Right renal pelvis (tissue), 4 donors: ENCODE measurements at places on chromosomes 3 and 15. TPM values are rescaled to one million over a fixed set of nuclear protein-coding genes. Genes with fewer than 3 reads are reported as not detected.

GRCh38 chr3:138256022-138256421 is 68.9 kb downstream of the ARMC8 start:
- DNase-seq: no peak

- DNase-seq: no peak
These were observed 56.0 kb upstream of the MME start for GRCh38 chr3:155024006-155024638.

GRCh38 chr3:173502983-173503568 is 105.5 kb downstream of the NLGN1 start:
- peak; percentile 14 for DNase-seq

- DNase-seq: no peak
These were observed 77.0 kb upstream of the LARS2 start for GRCh38 chr3:45311327-45311726.

GRCh38 chr15:55775316-55775715 is 32.4 kb upstream of the PRTG start:
- DNase-seq: no peak

- DNase-seq: no peak
These were observed 39.6 kb upstream of the ICE2 start for GRCh38 chr15:60518511-60518910.

DNA sequence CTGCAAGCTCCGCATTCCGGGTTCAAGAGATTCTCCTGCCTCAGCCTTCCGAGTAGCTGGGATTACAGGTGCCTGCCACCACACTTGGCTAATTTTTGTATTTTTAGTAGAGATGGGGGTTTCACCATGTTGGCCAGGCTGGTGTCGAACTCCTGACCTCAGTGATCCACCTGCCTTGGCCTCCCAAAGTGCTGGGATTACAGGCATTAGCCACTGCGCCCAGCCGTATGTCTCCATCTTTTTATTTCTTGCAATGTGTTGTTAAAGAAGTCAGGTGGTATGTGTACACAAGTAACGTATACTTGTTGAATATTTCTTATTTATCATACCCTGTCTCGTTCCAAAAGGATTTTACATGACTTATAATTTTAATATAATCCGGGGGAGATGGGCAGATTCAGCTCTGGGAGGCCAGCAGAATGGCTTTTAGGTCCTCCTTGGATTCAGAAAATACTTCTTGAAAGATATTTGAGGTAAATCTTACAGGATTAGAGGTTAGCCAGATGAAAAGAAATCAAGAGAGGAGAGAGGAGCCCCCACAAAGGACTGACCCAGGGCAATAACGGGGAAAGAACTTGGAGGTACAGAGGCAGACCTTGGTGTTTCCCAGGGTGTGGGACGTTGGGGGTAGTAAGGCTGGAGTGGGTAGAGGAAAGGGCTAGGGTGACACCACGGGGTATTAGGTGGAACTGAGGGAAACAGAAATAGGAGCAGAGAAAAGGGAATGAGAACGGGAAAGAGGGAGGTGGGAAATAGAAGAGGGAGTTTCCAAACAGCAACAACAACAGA is 27.2 kb upstream of the MUC20 start:
- DNase-seq: no peak

DNA sequence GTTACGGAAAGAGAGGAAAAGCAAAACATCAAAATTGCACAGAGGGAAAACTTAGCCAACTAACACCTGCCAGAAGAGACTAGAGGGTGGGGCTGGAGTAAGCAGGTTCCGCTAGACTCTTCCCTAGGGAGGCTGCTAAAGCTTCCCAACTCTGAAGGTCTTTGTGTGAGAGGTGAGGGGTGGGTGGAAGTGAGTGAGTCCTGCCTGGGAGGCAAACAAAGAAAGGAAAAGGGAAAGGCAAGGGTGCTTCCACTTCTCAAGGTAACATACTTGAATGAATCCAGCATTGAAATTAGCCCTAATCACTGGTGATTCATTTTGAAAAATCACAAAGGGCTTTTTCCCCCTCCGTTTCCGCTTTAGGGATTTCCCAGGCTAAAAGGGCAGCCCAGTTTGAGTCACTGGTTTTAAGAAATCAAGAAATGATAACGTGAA is 220.5 kb upstream of the ADAMTS9 start:
- DNase-seq: no peak

GRCh38 chr3:45473841-45474240 is 85.5 kb downstream of the LARS2 start:
- no peak for DNase-seq

The SNX22 gene
- polyA plus RNA-seq: 0.82 TPM

DNA sequence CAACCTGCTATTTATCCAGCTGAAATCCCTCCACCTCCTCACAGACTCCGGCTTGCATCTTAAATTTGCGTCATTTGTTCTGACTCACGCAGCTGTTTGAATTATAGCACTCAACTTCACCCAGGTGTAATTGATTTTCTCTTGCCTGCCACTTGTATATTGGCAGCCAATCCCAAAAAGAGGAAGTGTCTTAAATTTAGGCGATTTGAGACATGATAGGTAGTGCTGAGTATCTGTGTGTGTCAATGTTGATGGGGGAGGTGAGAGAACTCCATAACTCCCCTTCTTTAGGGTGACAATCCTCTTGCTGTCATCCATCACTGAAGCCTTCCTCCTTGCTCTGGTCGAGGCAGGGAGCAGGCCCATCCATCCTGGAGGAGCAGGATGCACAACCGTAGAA is 77.2 kb upstream of the TPRG1 start:
- no peak for DNase-seq

DNA sequence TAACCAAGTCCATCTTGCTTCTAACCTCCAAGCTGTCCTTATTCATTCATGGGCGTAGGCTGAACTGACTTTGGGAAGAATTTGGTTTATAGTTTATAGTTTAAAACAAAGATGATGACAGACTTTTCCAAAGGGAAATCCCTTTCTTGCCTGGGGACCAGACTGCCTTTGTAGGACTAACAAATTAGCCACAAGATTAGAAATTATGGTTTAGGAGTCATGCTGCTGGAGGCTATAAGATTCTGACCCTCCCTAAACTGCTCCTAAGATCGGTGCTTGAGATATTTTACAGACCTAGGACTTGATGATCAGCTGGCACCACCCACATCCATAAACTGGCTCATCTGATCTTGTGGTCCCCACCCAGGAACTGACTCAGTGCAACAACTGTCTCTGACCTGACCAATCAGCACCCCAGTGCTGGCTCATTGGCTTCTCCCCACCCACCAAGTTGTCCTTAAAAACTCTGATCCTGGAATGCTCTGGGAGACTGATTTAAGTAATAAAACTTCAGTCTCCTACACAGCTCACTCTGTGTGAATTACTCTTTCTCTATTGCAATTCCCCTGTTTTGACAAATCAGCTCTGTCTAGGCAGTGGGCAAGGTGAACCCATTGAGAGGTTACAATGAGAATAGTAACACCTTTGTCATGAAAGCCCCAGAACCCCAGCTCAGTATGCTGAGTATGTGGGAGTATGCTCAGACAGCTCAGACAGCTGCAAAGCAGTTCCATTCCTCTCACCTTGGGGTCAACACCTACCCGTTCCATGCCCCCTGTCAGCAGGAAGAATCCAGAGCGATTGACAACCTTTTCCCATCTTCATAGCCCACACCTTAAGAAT is 51.6 kb upstream of the C15orf39 start:
- DNase-seq: no peak

DNA sequence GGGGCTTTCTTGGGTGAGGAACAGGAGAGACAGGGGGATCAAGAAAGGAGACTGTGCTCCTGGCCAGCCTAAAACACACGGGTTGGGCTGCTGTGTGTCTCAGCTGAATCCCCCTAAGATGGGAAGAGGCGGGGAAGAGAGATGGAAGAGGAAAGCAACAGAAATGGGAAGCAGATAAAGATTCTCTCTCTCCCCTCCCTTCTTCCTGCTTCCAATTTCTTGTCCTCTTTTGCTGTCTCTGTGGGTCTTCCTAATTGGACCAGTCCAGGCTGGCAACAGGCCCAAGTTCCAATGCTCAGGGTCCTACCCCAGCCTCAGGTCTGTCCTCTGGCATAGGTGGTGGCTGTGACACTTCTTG is 7.1 kb downstream of the ISLR2 start:
- no peak for DNase-seq

The OR5K2 gene
- polyA plus RNA-seq: not detected

DNA sequence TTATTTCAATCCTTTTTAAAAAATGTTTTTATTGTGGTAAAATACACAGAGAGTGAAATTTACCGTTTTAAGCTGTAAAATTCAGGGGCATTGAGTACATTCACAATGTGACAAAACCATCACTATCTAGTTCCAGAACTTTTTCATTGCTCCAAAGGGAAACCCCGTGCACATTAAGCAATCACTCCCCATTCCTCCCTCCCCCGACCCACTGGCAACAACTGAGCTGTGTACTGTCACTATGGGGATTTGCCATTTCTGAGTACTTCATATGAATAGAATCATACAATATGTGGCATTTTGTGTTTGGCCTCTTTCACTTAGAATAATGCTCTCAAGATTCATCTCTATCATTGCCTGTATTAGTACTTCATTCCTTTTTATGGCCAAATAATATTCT is 45.5 kb upstream of the BOC start:
- no peak for DNase-seq

DNA sequence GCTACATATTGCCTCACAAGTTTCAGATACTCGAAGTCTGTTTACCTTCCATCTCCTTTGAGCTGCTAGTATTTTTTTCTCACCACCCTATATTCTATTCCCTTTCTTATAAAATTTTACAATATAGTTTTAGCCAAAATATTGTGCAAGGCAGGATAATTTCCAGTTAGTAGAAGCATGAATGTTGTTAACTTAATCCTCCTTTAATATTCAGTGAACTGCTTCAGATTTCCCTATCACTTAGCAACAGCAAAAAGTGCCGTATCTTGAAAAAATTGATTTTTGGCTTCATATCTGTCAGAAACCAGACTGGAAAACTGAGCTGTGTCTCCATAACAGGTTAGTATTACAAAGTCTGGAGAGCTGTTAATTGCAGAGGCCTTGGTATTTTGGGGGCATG is 24.0 kb downstream of the PLSCR4 start:
- no peak for DNase-seq

DNA sequence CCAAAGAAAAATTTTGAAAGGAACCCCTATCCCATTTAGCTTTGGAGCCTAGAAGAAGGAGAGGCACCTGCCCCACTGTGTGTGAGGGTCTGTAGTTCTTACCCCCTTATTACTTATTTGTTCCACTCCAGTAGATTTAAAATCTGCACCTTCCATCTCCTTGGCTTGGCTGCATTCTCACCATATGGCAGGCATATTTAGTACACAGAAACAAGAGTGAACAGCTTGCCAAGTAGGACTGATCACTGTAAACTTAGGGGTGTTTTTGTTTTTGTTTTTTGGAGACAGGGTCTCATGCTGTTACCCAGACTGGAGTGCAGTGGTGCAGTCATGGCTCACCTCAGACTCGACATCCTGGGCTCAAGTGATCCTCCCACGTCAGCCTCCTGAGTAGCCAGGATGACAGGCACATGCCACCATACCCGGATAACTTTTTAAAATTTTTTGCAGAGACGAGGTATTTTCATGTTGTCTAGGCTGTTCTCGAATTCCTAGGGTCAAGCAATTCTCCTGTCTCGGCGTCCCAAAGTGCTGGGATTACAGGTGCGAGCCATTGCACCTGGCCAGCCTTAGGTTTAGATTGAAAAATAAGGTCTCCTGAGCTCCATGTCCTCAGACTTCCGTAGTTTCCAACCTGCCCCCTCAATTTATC is 14.1 kb upstream of the ANXA2 start:
- DNase-seq: no peak

DNA sequence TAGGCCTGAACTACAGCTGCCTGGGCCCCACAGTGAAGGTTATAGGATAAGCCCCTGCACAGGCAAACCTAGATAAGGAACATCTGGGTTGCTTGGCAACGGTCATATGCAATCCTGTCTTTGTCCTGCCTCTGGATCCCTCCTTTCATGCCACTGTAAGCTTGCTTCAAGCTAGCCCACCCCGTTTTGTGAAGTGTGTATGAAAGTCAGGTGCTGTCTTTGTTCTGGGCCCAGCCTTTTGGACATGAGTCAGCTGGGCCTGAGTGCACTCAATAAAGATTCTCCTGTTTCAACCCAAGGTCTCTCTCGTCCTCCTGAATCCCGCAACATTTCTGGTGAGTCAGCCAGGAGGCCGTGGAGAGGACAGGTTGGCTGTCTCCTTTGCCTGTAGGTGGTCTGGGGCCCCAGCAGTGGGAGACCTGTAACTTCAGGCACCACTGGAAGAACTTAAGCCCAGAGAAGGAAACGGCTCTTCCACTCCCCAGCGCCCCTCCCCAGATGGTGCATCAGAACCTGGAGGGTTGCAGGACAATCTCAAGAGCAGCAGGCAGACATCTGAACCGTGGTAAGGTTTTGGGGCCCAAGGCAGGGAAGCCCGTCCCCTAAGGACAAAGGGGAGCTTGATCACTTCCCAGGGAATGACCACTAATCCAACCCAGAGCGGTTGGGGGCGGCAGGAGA is 8.3 kb upstream of the SLC9C1 start:
- DNase-seq: no peak

DNA sequence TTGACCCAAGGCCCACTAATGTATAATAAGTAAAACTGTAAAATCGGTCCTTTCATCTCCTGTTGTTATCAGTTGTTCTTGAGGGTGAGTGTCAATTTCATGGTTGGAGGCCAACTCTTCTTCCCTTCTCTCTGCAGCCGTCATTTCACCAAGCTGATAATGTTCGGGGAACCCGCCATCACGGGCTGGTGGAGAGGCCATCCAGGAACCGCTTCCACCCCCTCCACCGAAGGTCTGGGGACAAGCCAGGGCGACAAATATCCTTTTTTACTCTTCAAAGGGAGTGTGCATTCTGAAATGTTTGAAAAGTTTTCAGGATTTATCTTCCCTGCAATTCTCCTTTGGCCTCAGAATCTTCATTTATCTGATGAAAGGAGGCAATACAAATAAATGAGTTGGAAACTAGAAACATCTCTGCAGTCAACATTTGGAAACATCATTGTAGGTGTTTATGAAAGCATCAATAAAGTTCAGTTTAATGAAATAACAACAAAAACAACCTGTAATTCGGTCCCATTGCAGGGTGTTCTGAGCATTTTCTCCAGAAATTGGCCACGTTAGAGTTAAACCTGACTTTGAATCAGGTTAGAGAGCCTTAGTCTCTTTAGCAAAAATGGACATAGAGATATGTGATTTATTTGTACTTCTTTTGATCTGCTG is 63.9 kb downstream of the CRTC3 start:
- no peak for DNase-seq

The CFAP100 gene
- polyA plus RNA-seq: 1.5 TPM

The SLTM gene
- 136 TPM for polyA plus RNA-seq

GRCh38 chr3:183310936-183311335 is 57.9 kb downstream of the B3GNT5 start:
- DNase-seq: no peak

DNA sequence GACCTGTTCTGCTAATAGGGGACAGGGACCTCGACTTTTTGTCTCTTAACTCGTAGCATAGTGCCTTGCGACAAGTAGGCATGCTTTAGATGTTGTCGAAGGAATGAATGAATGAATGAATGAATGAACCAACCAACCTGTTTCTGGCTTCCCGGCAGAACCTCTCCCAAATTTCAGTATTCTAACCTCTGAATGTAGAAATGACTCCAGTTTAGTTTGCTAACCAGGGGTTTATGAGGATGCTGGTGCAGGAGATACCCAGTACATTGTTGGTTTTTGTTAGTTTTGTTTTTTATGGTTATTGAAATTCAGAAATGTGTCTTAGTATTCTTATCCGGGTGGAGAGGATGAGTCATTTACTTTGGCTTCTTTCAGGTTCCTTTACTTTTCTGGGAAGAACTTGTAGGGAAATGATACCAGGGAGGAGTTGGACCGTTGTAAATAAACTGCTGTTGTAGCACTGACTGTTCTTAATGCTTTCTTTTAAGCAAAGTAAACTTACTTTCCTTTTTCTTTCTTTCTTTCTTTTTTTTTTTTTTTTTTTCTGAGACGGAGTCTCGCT is 29.6 kb upstream of the EHHADH start:
- no peak for DNase-seq
